ENCODE measurements at places on chromosomes 5 and 9.

DNA sequence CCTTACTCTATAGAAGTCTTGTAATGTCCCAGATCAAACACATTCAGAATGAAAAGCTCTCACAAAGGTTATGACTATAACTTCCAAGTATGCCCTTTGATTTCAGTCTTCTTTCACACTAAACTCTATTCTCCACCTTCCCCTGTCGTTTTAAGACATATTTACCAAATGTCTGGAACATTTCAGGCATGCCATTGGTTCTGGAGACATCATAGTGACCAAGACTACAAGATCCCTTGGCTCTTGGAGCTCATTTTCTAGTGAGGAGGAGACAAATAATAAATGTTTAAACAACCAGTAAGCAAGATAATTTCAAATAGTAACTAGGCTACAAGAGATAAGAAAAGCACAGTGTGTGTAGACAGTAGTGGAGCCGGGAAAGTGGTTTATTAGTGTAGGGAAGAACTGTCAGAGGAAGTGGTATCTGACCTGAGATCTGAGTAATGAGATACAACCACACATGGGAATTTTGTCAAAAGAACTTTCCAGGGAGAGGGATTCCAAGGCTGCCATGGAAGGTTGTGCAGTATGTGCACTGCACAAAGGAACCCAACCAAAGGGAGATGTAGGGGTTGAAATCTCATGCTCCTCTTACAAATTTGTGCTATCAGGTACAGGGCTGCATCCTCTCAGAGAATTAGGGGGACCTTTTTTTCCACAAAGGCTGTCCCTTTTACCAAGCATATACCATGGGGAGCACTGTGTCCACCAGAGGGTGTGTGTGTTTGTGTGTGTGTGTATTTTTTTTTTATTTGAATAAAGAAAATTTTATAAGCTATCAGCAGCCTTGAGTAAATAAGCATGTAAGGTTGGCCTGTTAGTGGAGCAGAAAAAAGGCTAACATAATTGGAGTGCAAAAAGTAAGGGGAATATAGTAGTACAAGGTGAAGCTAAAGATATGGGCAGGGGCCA lies 1279.1 kb upstream of the WWC1 start:
- DNase-seq, result no peak

DNA sequence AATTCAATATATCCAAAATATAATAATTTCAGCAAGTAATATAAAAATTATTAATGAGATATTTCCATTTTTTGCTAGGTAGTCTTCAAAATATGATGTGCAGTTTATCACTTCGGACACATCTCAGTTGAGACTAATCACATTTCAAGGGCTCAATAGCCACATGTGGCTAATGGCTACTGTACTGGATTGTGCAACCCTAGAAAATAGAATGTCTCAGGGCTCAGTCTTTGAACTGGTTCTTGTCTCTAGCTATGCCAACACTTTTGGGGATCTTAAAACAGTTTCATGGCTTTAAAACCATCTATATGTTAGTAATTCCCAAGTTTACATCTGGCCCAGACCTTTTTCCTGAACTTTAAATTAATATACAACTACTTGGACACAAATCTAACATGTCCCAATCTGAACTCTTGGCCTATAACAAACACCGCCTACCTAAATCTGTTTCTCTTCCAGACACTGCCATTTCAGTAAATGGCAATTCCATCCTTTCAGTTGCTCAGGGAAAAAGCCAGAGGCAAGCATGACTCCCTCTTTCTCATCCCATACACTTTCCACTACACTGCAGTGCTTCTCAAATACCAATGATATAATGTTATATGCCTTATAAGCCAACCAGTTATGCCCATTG lies 18.8 kb downstream of the PTAR1 start:
- no peak for DNase-seq

DNA sequence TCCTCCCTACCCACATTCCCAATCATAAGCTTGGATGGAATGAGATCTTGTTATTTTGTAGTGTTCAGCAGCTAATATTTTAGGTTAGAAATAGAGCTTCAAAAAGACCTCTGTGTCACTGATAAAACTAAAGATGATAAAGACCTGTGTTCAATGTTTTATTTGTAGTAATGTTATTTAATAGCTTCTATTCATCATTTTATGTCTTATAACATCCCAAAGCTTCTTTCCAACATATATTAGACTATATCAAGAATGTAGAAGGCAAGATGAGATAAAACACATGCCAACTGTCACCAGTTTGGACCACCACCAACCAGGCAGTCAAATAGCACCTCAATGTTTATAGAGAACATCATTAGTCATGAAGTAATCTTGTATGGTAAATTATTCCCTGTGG lies 409.5 kb upstream of the ITGA1 start:
- DNase-seq, result no peak

GRCh38 chr5:163503106-163504078 lies 2.0 kb upstream of the MAT2B start:
- peak; percentile 15 for DNase-seq

- no peak for DNase-seq
Measured at GRCh38 chr5:58452566-58453258, 7.2 kb downstream of the PLK2 start.

- DNase-seq, result no peak
Measured at GRCh38 chr5:164336276-164336675, 830.9 kb downstream of the MAT2B start.

GRCh38 chr5:151562019-151562707 lies 29.0 kb downstream of the FAT2 start:
- DNase-seq, result no peak

- DNase-seq, result no peak
Measured at GRCh38 chr9:5425006-5425628, 12.6 kb downstream of the PLGRKT start.

DNA sequence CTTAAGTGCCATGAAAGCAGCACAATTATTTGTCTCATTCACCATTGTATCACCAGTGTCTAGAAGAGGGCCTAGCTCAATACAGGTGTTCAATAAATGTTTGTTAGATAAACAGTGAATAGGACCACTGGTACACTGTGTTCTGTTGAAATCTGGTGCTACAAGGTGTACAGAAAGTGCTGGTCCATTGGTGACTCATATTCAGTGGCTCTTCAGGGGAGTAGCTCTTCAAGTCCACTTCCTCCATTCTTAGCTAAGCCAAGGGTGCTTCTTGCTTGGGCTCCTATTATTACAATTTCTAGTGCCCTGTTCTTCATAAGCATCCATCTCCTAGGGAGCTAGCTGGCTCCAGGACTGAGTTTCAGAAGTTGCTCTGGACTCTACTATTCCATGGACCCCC lies 6.4 kb upstream of the FCHO2 start:
- DNase-seq, result no peak

DNA sequence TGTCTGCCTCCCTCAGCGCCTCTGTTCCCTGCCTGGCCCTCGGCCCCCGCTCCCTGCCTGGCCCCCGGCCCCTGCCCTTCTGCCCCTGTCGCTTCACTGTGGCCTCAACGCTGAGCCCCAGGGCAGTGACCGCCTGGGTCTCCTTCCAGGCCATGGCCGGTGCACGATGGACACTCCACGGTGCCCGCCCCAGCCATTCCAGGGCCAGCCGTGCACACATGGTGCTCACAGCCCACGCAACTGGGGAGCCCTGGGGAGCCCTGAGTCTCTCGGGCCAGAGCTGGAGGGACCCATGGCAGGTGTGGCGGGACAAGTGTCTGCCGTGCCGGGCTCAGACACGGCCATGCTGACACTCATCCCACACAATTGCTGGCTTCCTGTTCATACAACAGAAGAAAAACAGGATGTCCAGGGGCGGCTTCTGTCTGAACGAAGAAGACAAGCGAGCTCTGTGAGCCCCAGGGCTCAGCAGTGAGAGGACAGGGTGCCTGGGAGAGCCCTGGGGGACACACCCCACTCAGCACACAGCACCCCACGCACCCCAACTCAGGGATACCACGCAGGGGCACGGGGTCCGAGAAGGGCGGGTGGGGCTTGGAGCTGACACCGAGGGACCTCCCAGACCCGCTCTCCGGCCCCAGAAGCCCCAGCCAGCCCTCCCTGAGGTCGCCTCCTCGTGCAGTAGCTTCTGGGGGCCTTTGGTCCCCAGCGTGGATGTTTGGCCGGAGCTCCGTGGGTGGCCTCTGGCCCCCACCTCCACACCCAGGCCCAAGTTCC lies 35.7 kb downstream of the EXD3 start:
- no peak for DNase-seq

DNA sequence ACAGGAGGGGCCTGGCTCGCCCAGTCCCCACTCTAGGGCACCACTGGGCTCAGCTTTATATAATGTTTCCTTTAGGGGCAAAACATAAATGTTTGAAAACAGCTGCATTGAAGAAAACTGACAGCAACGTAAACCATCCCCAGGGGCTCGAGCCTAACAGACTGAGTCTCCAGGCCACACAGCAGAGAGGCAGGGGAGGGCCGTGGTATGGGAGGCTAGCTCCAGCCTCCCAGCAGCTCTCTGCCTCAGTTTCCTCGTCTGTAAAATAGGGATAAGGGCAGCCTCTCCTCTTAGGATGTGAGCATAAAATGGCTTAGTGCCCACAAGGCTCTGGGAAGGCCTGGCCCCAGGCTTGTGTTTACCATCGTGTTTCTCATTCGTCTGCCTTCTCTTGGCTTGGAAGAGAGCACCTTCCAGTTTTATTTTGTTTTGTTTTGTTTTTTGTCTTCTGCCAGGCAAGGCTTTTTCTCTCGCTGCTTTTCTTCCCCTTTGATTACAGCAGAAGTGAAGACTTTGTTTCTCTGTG lies 2.7 kb downstream of the ANKRD33B start:
- DNase-seq, result no peak

DNA sequence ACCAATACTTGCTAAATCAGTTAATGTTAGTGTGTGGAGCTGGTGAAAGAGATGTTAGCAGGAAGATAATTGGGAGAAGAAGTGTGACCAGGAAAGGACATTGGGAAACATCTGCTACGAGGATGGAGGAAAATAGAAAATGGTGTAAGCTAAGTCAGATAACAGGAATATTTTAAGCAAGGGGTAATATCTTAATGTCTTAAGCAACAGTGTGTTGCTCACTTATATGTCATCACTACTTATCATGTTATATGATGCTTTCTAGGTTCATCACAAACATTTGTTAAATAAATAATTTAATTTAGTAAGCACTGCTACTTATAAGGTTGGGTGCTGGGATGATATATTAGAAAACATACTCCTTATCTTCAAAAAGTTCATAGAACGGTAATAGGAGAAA lies 326.1 kb downstream of the EDIL3 start:
- DNase-seq, result no peak

GRCh38 chr9:104934691-104935500 lies 6.9 kb upstream of the ABCA1 start:
- no peak for DNase-seq

DNA sequence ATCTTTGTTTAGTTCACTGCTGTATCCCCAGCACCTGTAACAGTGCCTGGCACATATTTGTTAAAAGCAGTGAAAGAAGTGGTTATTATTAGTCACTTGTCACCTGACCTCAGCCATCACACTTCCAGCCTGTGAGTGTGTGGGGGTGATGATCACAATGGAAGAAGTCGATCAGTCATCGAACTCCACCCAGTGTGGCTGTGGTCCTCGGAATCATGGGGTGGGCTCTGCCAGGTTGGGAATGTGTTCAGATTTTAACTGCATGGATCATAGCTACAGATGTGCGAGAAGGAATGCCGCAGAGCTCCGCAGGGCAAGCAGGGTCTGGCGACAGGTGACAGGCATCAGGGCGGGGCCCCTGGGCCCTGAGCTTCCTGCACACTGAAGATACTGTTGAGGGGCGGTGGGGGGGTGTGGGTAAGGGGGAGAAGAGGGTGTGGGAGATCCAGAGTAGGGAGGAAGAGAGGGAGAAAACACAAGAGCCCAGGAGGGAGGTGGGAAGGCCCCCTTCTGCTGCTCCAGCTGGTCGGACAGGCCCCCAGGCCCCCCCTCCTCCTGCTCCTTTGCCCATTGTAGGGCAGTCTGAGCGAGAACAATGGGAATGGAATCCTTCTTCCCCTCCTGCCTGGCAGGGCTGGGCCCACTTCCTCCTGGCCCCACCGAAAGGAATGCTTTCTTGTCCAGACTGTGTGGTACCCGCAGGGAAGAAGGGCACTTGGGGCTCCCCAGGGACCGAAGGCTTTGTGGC lies 89.6 kb downstream of the SPRY4 start:
- no peak for DNase-seq

DNA sequence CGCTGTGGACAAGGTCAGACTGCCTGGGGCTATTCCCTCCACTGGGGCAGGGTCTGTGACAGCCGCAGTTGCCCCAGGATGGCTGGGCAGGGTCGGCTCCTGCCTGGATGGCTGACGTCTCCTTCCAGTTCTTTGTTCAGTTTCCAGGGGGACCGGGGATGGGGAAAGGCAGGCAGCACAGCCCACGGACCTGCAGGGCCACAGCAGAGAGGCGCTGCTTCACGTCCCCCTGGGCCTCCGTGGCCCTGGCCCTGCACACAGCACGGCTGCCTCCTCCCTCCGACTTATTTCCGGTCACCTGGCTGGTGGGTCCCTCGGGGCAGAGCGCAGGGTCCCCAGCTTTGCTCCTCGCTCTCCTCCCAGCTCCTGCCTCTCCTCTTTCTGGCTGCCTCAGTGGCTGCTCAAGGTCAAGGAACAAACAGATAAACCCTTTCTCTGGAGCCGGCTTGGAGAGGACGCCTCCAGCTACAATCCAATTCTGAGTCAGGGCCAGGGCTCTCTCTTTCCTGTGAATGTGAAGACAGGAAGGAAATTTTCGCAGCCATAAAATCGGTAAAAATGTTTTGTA lies 169.7 kb downstream of the C9orf50 start:
- DNase-seq, result no peak

- no peak for DNase-seq
Measured at GRCh38 chr9:118558891-118559290, 810.3 kb downstream of the BRINP1 start.

DNA sequence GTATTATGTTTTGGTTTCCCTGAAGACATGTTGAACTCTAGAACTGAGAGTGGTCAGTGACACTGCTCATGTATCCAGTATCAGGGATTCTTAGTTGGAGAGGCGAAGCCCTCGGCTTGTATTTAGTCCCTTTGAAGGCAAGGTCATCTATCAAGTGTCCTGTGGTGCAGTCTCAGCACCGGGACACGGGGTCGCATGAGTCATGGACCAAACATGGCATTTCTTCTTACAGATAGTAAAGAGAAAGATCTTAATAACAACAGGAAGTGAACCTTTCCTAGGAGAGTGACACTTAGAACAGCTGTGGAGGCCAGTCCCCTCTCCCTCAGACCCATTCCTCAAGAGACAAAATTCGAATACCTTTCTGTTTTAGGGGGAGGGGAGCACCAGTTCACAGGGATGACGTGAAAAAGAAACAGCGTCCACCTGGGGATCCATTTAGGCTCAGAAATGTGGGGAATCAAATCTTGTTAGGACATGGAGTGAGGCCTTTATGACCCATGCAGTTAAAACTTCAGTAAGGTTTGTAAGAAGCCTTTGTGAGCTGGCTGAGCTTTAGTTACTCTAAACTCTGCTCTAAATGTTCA lies 86.5 kb downstream of the ADGRV1 start:
- DNase-seq, result no peak

DNA sequence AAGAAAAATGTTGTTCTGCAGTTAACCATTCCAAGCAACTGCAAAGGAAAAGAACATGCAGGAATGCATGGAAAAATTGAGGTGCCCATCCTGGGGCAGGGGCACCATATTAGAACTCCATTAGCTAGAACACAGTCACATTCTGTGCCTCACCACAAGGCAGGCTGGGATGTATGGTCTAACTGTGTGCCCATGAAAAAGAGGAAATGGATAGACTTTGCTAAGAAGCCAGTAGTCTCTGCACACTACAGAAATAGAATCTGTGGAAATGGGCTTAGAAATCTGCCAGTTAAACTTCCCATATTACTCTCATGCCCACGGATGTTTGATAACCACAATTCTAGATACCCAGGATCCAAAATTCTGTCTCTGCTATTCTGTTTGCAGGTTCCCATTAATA lies 423.8 kb upstream of the SMARCA2 start:
- no peak for DNase-seq

- no peak for DNase-seq
Measured at GRCh38 chr5:112385566-112385965, 33.5 kb downstream of the EPB41L4A start.

All from stimulated activated CD8-positive, alpha-beta memory T cell treated with anti-CD3 and anti-CD28 coated beads, Interleukin-2, amount 100 ng/mL, for 1 hour (primary cell).